ENCODE measurements at places on chromosomes 3 and 15. TPM values are rescaled to one million over a fixed set of nuclear protein-coding genes. Genes with fewer than 3 reads are reported as not detected.
A peak's percentile ranks its signal among the peaks of the same experiment; 100 is the strongest.

DNA sequence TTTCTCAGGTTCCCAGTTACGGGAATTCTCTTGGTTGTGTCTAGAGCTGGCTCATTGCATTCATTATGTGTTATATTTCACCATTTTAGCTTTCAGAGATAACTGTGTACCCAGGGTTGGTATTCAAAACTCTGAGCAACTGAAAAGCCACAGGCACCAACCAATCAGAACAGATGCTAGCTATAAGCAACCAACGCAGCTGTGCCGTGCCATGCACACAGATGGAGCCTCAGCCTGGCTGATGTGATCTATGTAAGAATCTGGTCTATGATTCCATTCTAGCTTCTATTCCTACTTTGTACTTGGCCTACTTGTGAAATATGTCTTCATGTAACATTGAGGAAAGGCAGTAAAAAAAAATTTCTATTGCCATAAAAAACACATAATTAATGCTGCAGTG is 95.0 kb upstream of the CCDC80 start:
- no peak overlapping the region for H3K27ac ChIP-seq
- no peaks in the 10 kb centered on the region for H3K27me3 ChIP-seq
- H3K4me3 ChIP-seq: no peak overlapping the region
- H3K4me1 ChIP-seq: no peaks in the 10 kb centered on the region
- no peaks in the 10 kb centered on the region for H3K36me3 ChIP-seq

DNA sequence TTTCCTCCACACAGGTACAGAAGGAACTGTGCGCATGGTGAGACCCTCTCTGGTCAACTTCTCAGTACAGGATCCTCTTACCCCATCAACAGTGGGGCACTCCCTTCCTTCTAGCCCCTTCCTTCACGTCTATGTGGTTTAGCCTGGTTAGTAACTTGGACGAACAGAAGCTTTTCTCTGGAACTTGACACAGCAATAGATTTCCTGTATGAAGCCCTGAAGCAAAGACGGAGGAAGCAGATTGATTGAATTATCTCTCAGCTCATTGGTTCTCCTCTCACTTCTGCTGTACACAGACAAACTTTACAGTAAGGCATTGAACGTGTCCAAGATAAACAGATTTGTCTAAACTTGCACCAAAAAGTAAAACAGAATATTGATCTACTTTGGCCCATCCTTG is at the start of gene CD200R1:
CD200R1 (minus strand) TSS at position 210 of the 400 bp plus-strand sequence. CDS start 246 bp downstream, outside the sequence.
- H3K27ac ChIP-seq: peak within 1 kb of the TSS; percentile 66
- no peaks in the 10 kb centered on the region for H3K27me3 ChIP-seq
- no peak for DNase-seq
- no peaks in the 10 kb centered on the region for H3K4me1 ChIP-seq
- peak within 1 kb of the TSS; percentile 9 for H3K4me3 ChIP-seq
- no peaks in the 10 kb centered on the region for H3K36me3 ChIP-seq

The CSPG5 gene
- total RNA-seq: not detected

The TM2D3 gene
- 20.8 TPM for total RNA-seq

The AP3B2 gene
- 1.6 TPM for total RNA-seq

- H3K4me1 ChIP-seq: no peaks in the 10 kb centered on the region
- H3K36me3 ChIP-seq: no peaks in the 10 kb centered on the region
- no peak overlapping the region for H3K27ac ChIP-seq
- no peak overlapping the region for H3K4me3 ChIP-seq
Measured at GRCh38 chr3:63089007-63089750, 188.9 kb upstream of the SYNPR start.
